ENCODE measurements at places on chromosomes 7 and 10. TPM values are rescaled to one million over a fixed set of nuclear protein-coding genes. Genes with fewer than 3 reads are reported as not detected.

DNA sequence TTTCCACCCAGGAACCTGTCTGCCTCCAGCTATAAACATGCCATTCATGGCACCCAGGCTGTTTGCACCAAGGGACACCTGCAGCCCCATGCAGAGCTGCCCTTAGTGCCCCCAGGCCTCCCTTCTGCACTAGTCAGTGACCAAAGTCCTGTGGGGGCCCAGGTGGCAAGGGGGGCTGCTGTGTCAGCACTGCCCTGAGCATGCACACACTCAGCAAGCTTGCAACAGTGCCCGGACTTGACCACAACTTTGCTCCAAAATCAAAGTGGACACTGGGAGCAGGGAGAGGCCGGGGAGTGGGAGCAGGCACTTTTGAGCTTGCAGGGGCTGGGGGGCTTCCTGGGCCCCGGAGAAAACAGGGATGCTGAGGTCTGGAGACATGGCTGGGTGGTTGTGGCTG lies 192.9 kb upstream of the MBL2 start:
- H3K4me3 ChIP-seq = no peak overlapping the region
- H3K27ac ChIP-seq = no peak overlapping the region
- DNase-seq = no peak

- DNase-seq = no peak
- H3K4me3 ChIP-seq = no peak overlapping the region
- no peaks in the 10 kb centered on the region for H3K36me3 ChIP-seq
- no peaks in the 10 kb centered on the region for H3K4me1 ChIP-seq
- no peaks in the 10 kb centered on the region for H3K27me3 ChIP-seq
Measured at GRCh38 chr10:97888641-97889262, 39.1 kb downstream of the GOLGA7B start.

GRCh38 chr10:2619472-2619871 lies 447.9 kb upstream of the PFKP start:
- no peak overlapping the region for H3K27ac ChIP-seq
- H3K4me3 ChIP-seq = no peak overlapping the region
- no peaks in the 10 kb centered on the region for H3K27me3 ChIP-seq

GRCh38 chr10:9786576-9786975 lies 1231.1 kb upstream of the CELF2 start:
- no peaks in the 10 kb centered on the region for H3K27me3 ChIP-seq
- H3K4me1 ChIP-seq = no peaks in the 10 kb centered on the region
- no peaks in the 10 kb centered on the region for H3K36me3 ChIP-seq
- H3K27ac ChIP-seq = no peak overlapping the region
- no peak for DNase-seq

DNA sequence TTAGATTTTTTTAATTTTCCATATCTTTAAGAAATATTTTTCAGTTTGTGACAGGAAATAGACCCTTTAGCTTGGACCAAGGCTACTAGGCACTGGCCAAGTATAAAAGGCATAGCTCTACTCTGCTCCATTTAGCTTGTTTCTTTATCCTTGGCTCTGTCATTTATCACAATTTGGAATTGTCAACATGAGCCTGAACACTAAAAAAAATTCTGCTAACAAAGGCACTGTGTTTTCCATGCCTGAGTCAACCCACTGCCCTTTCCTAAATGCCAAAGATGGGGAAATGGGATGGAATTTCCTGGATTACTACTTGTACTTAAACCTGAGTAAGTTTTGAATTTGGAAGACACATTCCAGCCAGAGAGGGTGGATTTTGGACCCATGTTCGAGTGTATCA lies 128.4 kb downstream of the NSUN6 start:
- no peak overlapping the region for H3K4me3 ChIP-seq
- H3K27me3 ChIP-seq = no peaks in the 10 kb centered on the region
- no peak for DNase-seq
- no peaks in the 10 kb centered on the region for H3K36me3 ChIP-seq
- H3K4me1 ChIP-seq = no peaks in the 10 kb centered on the region

DNA sequence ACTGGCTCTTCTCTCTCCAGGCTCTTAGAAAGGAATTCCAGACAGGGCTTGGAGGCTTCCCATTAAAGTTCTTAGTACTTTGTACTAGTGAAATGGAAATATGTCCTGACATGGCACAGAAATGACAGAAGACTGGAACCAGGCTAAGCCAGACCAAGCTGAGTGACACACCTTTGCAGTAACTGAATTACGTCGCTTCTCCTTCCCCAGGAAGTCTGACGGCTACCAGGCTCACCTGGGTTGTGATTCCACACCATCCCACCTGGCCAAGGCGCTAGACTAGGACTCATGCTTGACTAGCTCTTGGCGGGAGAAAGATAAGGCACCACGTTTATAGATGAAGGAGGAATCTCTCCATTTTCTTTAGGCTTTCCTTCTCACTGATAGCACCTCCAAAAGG lies 50.7 kb upstream of the KCNIP2 start:
- peaks cover 1% of the 10 kb centered on the region for H3K4me1 ChIP-seq
- DNase-seq = no peak
- no peaks in the 10 kb centered on the region for H3K36me3 ChIP-seq
- H3K4me3 ChIP-seq = no peak overlapping the region
- no peaks in the 10 kb centered on the region for H3K27me3 ChIP-seq
- H3K27ac ChIP-seq = no peak overlapping the region

GRCh38 chr7:152711444-152711944 lies 35.6 kb upstream of the XRCC2 start:
- no peak for DNase-seq
- no peak overlapping the region for H3K27ac ChIP-seq
- H3K4me3 ChIP-seq = no peak overlapping the region
- no peaks in the 10 kb centered on the region for H3K27me3 ChIP-seq
- no peaks in the 10 kb centered on the region for H3K36me3 ChIP-seq
- H3K4me1 ChIP-seq = no peaks in the 10 kb centered on the region

The ASB4 gene
- 0.15 TPM for polyA plus RNA-seq

The TAS2R3 gene
- polyA plus RNA-seq = 0.92 TPM

The ITPRID1 gene
- polyA plus RNA-seq = not detected

The STK31 gene
- 0.07 TPM for polyA plus RNA-seq

The MMD2 gene
- not detected for polyA plus RNA-seq

The UBE2H gene
- polyA plus RNA-seq = 38.1 TPM

All from ovary (tissue), 10 donors.